Stimulated activated CD4-positive, alpha-beta T cell treated with anti-CD3 and anti-CD28 coated beads, TNF-alpha, amount 100 ng/mL, for 1 hour (primary cell): ENCODE measurements at places on chromosomes 6 and 20.

GRCh38 chr6:138250513-138251247, 32.4 kb upstream of the PBOV1 start:
- DNase-seq = no peak

- DNase-seq = no peak
Measured at GRCh38 chr6:82511546-82511945, 147.9 kb downstream of the TPBG start.

DNA sequence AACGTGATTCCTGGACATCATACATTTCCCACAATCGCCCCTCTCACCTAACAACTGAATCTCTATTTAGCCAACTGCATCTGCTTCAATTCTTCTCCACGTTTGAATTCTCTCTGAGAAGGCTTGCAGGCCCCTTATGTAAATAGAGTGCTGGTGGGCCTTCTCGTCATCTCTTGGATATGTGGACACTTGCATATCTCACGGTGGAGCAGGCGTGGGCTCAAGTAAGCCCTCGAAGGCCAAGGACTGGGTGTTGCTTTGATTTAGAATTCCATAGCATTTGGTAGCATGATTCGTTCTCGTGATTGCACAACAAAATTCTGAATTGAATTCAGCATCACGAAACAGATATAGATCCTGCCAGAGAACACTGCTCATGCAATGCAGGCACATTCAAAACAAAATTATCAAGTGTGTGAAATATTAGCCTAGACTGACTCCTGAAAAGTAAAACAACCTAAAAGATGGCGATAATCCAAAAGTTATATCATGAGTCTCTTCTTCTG, 613.6 kb downstream of the TFAP2A start:
- no peak for DNase-seq

DNA sequence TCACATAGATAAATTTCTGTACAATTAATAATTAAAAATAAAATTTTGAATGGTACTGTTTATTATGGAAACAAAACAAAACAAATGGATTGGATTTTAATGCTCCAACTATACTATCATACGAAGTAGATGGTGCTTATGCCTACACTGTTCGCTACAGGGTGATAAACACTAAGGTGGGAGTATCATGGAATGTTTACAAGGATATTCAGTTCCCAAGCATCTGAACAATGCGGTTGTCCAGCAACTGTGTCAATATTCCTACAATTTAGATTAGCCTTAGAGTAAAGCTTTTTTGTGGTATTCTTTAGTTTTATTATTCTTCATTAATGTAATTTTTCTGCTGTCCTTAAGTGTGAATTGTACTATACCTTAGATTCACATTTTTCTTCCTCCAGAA, 105.1 kb downstream of the MMS22L start:
- no peak for DNase-seq

- DNase-seq = no peak
Measured at GRCh38 chr20:60056407-60057122, 98.3 kb downstream of the CDH26 start.

DNA sequence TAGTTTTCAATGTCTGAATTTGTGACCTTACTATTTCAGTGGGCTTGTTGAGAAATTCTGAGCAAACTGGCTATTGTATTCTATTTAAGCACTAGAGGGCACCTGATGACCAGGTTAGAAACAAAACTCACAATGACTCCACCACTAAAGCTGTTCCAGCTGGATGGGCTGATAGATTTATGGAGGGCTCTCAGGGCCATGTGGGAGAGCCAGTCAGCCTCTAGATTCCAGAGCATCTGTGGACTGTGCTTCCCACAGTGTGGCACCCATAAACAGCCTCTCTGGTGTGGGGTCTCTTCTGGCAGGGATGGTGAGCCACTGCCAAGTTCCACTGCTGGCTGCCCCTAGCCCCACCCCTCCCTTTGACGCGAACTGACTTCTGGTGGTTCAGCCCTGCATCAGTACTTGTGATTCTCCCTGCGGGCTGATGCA, 29.2 kb downstream of the C6orf58 start:
- DNase-seq = no peak

GRCh38 chr20:6632187-6632586, 135.3 kb upstream of the BMP2 start:
- no peak for DNase-seq

- no peak for DNase-seq
Measured at GRCh38 chr6:106431972-106432371, 71.5 kb downstream of the CRYBG1 start.

DNA sequence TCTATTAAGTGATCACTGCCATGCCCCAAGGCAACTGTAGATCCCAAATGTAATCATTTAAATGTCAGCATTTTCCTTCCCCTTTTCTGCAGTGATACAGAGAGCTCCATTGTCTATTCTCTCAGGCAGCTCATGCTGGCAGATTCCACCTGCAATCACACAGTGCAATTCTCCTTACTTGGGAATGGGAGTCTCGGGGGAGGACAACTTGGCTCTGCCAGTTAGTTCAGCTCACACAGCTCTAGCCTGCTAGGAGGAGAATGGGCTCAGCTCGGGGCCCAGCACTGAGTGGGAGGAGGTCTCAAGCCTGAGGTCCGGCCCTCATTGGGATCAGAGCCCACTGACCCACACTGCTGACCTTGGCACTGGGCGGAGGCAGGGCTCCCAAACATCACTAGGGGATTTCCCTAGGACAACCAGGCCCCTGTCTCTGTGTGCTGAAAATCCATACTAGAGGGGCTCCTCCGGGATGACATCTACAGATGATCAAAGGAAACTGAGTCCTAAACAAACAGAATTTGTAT, 109.2 kb upstream of the ASF1A start:
- DNase-seq = no peak

DNA sequence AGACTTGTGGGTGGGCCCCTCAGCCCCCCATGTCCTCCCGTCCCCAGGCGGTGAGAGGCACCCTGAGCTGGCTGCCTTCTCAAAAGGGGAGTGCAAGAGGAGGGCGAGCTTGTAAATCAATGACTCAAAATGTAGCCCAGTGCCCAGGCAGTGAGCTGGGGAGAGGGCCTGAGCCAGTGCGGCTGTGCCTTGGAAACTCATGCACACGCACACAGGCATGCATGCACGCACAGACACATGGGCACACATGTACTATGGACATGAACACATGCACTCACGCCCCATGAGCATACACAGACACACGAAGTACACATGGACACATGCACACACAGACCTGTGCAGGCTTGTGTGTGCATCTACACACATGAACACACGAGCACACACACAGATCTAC, 133.5 kb downstream of the TAF4 start:
- no peak for DNase-seq

DNA sequence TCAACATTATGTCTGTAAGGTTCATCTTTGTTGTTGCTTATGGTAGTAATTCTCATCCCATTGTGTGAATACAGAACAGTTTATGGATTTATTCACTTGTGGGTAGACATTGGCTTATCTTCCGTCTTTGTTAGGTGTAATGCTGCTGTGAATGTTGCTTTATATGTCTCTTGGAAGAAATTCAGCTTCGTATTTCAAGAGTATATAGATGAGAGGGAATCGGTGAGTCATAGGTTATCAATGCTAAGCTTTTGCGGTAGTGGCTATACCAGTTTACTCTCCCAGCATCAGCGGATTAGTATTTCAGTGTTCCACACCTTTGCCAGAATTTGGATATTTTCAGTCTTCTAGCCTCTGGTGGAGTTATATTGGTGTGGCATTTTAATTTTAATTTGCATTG, 77.8 kb downstream of the ZFAND3 start:
- DNase-seq = no peak
